ENCODE measurements at places on chromosomes 3 and 15.
A peak's percentile ranks its signal among the peaks of the same experiment; 100 is the strongest.

DNA sequence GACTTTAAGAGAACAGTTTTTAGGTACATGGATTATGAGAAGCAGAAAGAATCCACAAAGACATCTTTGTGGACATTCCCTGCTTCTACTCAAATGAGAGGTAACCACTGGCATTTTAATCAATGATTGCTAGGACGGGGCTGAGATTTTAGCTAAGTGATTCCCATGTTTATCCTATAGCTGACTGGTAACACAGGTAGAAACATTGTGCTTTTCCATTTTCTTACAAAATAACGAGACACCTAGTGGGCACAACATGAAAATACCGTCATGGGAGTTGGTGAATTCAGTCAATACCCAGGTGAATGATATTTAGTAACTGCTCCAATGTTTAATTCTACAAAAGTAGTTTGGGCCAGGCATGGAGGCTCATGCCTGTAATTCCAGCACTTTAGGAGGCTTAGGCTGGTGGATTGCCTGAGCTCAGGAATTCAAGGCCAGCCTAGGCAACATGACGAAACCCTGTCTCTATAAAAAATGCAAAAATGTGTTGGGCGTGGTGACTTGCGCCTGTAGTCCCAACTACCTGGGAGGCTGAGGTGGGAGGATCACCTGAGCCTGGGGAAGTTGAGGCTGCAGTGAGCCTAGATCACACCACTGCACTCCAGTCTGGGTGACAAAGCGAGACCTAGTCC, 37.2 kb upstream of the DENND4A start:
- peak; percentile 32 for DNase-seq

DNA sequence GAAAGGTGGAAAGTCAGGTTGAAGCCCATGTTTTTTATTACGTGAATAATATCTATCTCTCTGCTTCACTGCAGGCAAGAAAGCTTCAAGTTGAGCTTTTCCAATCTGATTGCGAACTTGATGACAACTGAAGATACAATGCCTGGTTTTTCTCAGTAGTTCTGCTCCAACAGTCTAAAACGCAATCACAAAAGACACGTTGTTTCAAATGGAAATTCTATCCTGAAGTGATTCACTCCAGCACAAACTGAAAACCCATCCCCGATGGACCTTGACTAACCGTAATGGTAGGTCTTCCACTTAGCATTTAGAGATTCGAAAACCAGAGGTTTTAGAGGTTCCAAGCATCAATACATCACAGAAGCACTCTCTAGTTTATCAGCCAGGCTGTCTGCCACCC, 10.6 kb downstream of the B4GALT4 start:
- DNase-seq = no peak

DNA sequence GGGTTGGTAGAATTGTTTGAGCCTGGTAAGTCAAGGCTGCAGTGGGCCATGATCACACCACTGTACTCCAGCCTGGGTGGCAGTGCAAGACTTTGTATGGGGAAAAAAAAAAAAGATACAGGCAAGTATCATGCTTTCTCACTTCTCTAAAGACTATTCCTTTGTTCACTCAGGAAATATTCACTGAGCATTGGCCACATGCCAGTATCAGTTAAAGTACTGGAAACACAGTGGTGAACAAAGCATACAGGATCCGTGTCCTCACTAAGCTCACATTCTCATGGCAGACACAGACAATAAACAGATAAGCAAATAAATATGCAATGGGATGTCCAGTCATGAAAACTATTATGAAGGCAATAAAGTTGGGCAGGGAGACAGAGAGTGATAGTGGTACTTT, 5.1 kb upstream of the MTHFS start:
- no peak for DNase-seq

GRCh38 chr3:155663467-155664212, 81.2 kb downstream of the PLCH1 start:
- no peak for DNase-seq

DNA sequence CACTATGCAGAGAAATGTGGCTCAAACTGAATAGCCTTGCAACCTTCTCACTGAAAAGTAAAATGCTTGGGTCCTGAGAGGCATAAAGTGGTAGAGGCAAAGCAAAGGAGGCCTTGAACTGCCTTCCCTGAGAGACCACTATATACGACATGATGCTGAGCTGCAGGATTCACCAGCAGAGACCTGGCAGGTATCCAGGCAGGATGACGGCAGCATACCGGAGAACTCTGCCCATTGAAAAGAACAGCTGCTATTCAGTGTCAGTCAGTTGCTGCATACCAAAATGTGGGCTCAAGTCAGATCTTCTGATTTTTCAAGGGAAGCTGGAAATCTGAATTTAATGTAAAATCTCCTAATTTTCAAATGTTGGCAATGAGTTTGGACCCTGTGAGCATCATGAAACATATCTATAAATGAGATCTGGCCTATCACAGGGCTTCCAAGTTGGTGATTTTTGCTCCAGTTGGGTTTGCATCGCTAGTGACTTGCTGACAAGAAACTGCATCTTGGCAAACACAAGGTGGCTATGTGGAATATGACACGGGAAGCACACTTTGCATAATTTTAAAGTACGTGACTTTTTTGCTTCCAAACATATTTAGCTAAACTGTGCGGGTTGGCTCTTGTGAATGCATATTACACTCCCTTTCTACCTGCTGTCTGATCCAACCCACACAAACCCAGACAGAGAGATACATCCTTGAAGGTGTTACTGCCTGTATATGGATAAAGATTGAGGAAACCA, 529.0 kb downstream of the AGBL1 start:
- no peak for DNase-seq

GRCh38 chr15:29070471-29071231, 184.9 kb downstream of the APBA2 start:
- DNase-seq = no peak

GRCh38 chr3:126155819-126156218, 24.6 kb downstream of the ALDH1L1 start:
- no peak for DNase-seq

- DNase-seq = no peak
These were observed 70.2 kb upstream of the MITF start for GRCh38 chr3:69669070-69669469.
